ENCODE measurements at places on chromosomes 11 and 22. TPM values are rescaled to one million over a fixed set of nuclear protein-coding genes. Genes with fewer than 3 reads are reported as not detected.

The CCDC73 gene
- 0.06 TPM for total RNA-seq

The SLN gene
- total RNA-seq, result 1.3 TPM

The DAGLA gene
- total RNA-seq, result 8.4 TPM

The HOATZ gene
- 3.4 TPM for total RNA-seq

The RFPL3 gene
- total RNA-seq, result not detected

The IGSF9B gene
- total RNA-seq, result 36.0 TPM

The SYT12 gene
- 3.5 TPM for total RNA-seq

The DCUN1D5 gene
- 42.7 TPM for total RNA-seq

The TSPAN32 gene
- total RNA-seq, result 2.5 TPM

The C11orf87 gene
- 56.1 TPM for total RNA-seq

The RAB36 gene
- 12.2 TPM for total RNA-seq

The PDE2A gene
- 11.5 TPM for total RNA-seq

The PGA5 gene
- total RNA-seq, result 0.33 TPM

Measured in spinal cord (tissue), 10 donors.